ENCODE measurements at places on chromosomes 2 and 18.
A peak's percentile ranks its signal among the peaks of the same experiment; 100 is the strongest.

GRCh38 chr2:18311420-18312195 is 248.8 kb downstream of the RDH14 start:
- DNase-seq = peak; percentile 85

DNA sequence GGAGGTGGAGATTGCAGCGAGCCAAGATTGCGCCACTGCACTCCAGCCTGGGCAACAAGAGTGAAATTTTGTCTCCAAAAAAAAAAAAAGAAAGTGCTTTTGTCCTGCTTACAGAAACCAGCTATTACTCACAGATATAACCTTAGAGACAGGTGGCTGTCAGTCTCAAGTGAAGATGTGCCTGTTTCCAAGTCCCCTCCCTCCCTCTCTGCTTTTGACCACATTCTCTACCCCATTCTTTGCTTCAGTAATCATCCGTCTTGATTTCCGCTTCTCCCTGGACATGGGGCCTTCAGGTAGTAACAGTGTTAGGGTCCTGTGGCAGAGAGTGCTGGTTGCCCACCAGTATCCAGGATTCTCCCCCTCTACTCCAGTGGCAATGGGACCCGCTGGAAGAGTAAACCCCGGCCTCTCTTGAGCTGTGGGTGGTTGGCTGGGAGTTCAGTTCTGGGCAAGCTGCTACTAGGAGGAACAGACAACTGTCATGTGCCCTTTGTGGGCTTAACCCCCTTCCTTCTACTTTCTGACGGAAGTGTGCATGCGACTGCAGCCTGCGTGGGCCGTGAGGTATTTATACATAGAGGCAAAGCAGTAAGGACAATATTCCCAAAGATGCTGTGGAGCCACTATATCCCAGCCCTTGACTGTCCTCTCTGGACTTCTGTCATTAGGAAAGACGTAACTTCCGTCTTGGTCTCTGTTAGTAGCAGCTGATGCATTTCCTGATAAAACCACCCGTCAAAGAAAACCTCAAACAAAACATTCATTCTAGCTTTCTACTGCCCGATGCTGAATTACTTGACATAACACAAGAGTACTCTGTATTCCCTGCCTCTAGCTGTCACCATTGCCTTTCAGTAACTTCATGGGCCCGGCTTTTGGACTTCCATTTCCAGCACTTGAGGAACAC is 17.8 kb downstream of the PDCL3 start:
- no peak for DNase-seq

- DNase-seq = no peak
These were observed 173.8 kb upstream of the SALL3 start for GRCh38 chr18:78805840-78806239.

DNA sequence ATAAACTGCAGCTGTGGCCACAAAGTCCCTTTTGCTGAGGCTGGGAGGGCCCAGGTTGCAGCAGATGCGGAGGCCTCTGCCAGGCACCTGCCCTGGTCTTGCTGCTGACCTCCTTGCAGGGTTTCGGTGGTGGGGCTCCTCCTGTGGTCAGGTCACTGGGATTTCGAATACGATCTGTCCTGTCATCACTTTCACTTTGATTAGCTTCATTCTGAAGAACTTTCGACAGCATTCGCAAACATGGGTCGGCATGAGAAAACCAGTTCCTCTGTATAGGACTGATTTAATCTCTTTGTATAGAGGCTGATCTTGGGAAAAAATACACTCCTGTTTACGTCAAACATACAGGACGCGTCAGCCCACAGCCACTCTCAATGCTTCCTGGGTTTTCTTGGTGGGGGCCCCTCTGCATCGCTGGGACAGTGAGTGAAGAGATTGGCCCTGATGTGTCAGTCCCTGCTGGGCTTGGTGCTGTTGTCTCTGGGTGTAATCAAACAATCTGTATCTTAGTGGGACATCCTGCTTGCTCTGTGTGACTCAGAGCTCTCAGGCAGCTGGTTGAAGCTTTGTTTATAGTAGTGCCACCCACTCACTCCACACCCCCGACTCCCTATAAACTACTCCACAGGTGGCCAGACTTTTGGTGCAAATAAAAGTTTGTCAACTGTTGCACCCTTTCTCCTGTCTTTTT is 209.4 kb upstream of the CXCR4 start:
- peak; percentile 8 for DNase-seq

- no peak for DNase-seq
These were observed 457.4 kb upstream of the DSEL start for GRCh38 chr18:67973916-67974315.

- no peak for DNase-seq
These were observed 139.4 kb downstream of the FAM210A start for GRCh38 chr18:13587001-13587400.

- DNase-seq = peak; percentile 19
These were observed 1.7 kb downstream of the ALLC start for GRCh38 chr2:3659447-3660432.

Measured in NCI-H774 (cell line).